Activated T-cell treated with anti-CD3 and anti-CD28 coated beads, Interleukin-2, amount 50 U/mL, for 72 hours (primary cell): ENCODE measurements at places on chromosomes 3 and 15.

GRCh38 chr15:68764090-68764489 is 56.6 kb downstream of the ANP32A start:
- DNase-seq, result no peak

DNA sequence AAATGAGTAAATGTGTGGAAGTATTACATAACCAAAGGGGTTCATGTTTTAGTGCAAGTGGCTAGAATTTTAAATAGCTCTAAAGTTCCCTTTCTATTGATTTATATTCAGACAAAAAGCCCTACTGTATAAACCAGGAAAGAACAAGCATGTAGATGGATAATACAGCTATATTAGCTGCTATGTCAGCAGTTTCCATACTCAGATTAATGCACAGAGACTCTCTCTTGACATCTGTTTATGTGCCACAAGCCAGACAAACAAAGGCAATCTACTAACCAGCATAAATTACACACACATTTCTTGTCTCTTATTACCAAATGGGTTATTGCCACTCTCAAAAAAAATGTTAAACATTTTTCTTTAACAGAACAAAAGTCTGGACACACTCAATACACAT is 760.1 kb upstream of the NECTIN3 start:
- DNase-seq, result no peak

GRCh38 chr15:66824424-66824823 is 122.4 kb downstream of the SMAD6 start:
- no peak for DNase-seq

GRCh38 chr3:88621586-88621985 is 471.8 kb downstream of the C3orf38 start:
- DNase-seq, result no peak

- DNase-seq, result no peak
These were observed 199.5 kb upstream of the TBL1XR1 start for GRCh38 chr3:177396733-177397132.

- no peak for DNase-seq
These were observed 752.3 kb downstream of the EPHA3 start for GRCh38 chr3:89859757-89860156.

DNA sequence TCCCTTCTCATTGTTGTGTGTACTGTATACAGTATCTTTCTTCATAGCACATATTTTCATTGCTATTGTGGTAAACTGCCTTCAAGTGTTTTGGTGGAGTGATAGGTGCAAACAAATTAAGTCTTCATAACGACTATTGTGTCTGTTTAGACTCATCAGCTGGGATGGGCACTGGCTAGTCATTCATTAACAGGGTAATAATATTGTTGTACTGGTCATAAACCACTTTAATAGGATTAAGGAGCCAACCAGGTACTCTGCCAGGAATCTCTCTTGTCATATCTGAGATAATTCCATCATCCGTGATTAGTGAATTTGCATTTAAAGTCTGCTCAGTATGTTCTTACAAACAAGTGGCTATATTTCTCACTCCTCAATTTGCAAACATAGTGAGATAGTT is 10.2 kb upstream of the TMEM45A start:
- DNase-seq, result no peak

GRCh38 chr3:192063570-192063969 is 602.6 kb downstream of the PYDC2 start:
- no peak for DNase-seq

DNA sequence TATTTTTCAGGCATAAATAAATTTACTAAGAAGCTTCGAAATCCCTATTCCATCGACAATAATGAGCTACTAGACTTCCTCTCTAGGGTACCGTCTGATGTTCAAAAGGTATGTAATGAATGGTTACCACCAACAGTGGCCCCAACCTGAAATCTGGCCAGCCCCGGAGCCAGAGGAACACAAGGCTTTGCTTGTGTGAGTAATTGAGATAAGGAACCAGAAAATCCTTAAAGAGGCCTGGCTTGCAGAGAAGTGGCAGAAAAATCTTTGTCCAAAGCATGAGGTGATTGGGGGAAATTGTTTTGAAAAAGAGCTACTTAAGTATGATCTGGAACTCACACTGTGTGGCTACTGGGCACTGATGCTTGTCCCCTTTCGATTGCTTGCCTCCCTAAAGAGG is 245.3 kb downstream of the MCTP2 start:
- DNase-seq, result no peak

DNA sequence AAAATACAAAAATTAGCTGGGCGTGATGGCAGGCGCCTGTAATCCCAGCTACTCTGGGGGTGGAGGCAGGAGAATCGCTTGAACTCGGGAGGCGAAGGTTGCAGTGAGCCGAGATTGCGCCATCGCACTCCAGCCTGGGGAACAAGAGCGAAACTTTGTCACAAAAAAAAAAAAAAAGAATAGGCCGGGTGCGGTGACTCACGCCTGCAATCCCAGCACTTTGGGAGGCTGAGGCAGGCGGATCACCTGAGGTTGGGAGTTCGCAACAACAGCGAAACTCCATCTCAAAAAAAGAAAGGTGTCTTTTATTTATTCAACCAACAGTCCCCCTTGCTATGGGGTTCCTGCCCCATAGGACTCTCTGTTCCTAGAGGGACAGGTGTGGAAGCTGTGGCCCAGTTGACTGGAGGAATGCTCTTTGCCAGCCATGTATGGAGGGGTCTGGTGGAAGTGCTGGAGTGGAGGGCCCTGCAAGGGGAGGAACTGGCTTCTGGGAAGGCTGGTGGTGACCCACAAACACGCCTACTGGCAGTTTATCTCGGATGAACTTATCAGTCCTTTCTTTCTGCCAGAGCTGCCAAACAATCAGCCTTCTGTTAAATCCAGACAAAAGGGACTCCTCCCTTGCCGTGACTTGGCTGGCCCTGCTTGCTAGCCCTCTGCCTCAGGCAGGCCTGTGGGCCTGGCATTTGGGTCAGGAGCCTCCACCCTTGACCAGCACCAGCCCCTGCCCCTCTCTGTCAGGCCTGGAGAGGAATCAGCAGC is 4.6 kb upstream of the DAG1 start:
- no peak for DNase-seq

DNA sequence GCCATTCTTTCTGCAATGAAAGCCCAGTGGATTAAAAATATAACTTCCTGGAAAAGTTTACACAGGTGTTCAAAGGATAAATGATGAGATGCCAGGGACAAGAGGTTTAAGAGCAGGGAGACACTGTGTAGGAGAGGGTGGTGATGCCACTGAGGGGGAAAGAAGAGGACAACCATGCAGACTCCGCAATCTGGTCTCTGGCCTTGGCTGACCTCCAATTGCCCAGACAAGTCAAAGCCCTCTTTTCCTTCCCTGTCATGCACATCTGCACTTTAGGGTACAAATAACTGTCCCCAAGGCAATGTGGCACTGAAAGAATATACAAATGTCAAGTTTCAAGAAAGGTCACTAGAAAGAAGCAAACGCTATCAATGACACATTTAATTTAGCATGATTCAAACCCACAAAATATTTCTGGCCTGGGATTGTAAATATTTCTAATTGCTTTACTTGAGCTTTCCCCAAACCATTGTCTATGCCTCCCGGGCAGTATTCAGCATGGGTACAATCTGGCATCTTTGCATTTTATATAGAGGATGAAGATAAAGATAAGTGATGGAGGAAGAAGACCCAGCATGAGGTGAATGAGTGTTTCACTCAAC is 319.4 kb downstream of the PLCL2 start:
- no peak for DNase-seq

DNA sequence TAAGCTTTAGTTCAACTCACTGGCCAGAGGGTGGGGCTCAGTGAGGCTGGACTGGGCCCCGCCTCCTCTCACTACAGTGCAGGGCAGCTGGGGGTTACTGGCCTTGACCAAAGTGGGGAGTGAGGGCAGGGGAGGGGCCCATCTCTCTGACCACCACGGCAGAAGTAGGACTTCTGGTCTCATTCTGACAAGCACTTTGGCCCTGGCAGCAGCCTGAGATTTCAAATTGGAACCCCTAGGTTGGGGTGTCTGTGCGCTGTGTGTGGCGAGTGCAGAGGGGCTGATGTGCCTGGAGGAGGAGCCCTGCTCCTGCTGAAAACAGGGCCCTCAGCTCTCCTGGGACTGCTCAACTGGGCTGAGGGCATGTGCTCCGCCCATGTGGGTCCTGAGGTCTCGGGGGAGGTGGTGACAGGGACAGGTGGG is 60.3 kb upstream of the RPL32 start:
- no peak for DNase-seq

- no peak for DNase-seq
These were observed 28.6 kb upstream of the NDUFB4 start for GRCh38 chr3:120567370-120568201.

- DNase-seq, result no peak
These were observed 12.5 kb downstream of the EPB42 start for GRCh38 chr15:43208052-43209002.

- DNase-seq, result no peak
These were observed 781 bp upstream of the DAG1 start for GRCh38 chr3:49469037-49469935.

GRCh38 chr15:97759363-97759762 is 201.1 kb upstream of the ARRDC4 start:
- DNase-seq, result no peak

DNA sequence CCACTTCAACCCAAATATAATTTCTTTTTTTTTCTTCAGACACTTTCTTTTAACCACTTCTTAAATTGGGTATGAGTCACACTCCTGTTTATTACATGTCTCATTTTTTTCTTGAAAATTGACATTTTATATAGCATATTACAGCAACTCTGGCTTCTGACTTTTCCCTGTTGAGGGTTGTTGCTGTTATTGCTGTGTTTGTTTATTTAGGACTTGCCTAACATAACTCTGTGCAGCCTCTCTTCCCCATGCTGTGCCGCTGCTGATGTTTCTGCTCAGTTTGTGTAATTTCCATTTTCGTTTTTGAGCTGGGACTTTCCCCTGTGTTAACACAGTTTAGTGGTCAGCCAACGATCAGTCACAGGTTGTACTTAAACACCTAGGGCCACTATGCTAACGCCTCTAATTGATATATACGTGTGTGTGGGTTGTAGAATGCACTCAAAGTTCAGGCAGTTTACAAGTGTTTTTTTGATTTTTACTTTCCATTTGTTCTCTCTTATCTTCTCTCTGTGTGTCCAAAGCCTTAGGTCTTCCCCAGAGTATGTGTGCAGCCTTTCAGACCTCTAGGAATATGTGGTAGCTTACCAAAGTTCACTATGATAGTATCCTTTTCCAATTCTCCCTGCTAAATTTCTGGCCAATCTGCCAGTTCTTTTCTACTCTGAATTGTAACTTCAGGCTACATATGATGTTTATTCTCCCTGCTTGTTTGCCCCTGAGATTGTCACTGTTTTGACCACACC is 337.2 kb downstream of the ZBTB20 start:
- peak; percentile 8 for DNase-seq

GRCh38 chr3:196620161-196620604 is 19.3 kb upstream of the NRROS start:
- peak; percentile 69 for DNase-seq

DNA sequence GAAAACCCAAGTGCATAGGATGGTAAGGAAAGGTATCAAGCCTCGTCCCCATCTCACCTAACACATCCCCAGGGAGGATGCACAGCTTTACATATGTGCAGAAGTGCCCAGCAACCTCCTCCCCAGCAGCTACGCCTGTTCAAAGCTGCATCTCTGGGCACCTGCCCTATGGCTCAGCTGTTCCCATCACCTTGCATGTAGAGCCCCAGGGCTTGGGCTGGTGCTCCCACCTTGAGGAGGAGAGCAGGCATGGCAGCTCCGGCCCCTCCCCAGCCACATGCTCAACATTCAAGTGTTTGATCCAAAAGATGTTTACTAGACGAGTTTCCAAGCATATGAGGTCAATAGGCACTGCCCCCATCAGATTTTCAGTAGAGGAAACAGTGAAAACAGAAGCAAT is 173.5 kb downstream of the ATP10A start:
- no peak for DNase-seq

GRCh38 chr3:52122491-52122890 is 31.7 kb downstream of the POC1A start:
- no peak for DNase-seq

GRCh38 chr3:126294211-126294808 is 62.9 kb downstream of the KLF15 start:
- DNase-seq, result no peak

- no peak for DNase-seq
These were observed 11.5 kb downstream of the ALS2CL start for GRCh38 chr3:46681856-46682540.

DNA sequence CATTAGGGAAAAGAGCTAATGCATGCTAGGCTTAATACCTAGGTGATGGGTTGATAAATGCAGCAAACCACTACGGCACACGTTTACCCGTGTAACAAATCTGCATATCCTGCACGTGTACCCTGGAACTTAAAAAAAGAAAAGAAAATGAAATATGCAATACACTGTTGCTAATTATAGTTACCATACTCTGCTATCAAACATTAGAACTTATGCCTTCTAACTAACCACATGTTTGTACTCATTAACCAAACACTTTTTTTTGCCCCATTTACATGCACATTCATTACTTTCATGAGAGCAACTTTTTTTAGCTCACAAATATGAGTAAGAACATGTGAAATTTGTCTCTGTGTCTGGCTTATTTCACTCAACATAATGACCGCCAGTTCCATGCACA is 253.1 kb downstream of the CGGBP1 start:
- DNase-seq, result no peak

- no peak for DNase-seq
These were observed 19.5 kb downstream of the SMARCC1 start for GRCh38 chr3:47762233-47762632.

DNA sequence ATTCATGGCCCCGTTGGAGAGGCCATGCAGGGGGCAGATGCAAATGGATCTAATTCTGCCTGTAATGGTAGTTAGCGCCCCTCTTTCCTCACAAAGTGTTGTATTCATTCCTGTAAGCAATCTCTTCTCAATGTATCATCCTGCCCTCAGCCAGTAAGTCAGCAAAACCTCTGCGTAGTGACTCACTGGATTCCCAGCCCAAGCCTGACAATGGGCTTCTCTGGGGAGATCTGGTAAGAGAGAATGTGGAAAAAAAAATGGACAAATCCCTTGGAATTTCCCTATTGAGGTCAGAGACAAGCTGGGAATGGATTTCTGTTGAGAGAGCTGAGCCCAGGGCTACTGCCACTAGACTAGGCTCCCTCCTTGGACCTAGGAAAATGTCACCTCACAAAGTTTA is 25.4 kb downstream of the ADPGK start:
- no peak for DNase-seq

DNA sequence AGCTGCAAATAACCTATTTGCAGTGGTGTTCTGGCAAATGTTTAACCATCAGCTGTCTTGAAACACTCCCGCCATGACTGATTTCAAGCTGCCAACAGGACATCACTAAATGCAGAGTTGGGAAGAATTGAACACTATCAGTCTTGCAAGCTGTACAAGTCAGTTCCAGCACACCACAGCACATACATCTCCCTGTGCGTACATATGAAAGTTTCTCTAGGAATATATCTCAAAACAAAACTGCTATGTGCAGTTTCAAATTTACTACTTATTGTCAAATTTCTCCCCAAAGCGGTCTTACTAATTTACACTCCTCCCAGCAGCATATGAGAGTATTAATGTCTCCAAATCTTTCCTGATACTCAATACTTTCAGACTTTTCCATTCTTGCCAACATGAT is 30.4 kb upstream of the CORO2B start:
- no peak for DNase-seq
